Adrenal gland (tissue), 19 donors: ENCODE measurements at places on chromosomes 16 and 17.

GRCh38 chr17:3589784-3590183 lies 19.4 kb downstream of the TRPV1 start:
- peaks cover 5% of the 10 kb centered on the region for H3K36me3 ChIP-seq
- H3K27me3 ChIP-seq, result no peaks in the 10 kb centered on the region
- DNase-seq, result no peak
- H3K27ac ChIP-seq, result no peak overlapping the region
- no peak overlapping the region for H3K4me3 ChIP-seq
- no peaks in the 10 kb centered on the region for H3K4me1 ChIP-seq

GRCh38 chr17:82486231-82487094 lies 27.9 kb downstream of the NARF start:
- H3K36me3 ChIP-seq, result peaks cover 71% of the 10 kb centered on the region
- H3K27ac ChIP-seq, result no peak overlapping the region
- no peaks in the 10 kb centered on the region for H3K27me3 ChIP-seq
- no peak overlapping the region for H3K4me3 ChIP-seq
- no peak for DNase-seq

GRCh38 chr16:28534542-28535373 lies 4.0 kb downstream of the NUPR1 start:
- no peaks in the 10 kb centered on the region for H3K27me3 ChIP-seq
- no peaks in the 10 kb centered on the region for H3K36me3 ChIP-seq
- H3K27ac ChIP-seq, result peak overlapping the region; percentile 60
- peaks cover 47% of the 10 kb centered on the region for H3K4me1 ChIP-seq
- no peak for DNase-seq

DNA sequence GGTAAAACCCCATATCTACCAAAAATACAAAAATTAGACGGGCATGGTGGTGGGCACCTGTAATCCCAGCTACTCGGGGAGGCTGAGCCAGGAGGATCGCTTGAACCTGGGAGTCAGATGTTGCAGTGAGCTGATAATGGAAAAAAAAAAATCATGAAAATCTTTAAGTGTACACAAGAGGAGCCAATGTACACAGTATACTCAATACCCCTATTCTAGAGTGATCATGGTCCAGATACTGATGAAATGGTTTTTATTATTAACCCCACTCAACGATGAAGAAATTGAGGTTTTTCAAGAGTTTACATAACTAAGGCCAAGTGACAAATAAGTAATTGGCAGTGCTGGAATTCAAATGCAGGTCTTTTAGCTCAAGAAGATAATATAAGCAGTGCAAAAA lies 11.5 kb downstream of the HSD17B2 start:
- no peak for DNase-seq
- no peak overlapping the region for H3K4me3 ChIP-seq
- no peaks in the 10 kb centered on the region for H3K27me3 ChIP-seq
- H3K4me1 ChIP-seq, result no peaks in the 10 kb centered on the region
- no peaks in the 10 kb centered on the region for H3K36me3 ChIP-seq
